ENCODE measurements at places on chromosomes 1 and 21. TPM values are rescaled to one million over a fixed set of nuclear protein-coding genes. Genes with fewer than 3 reads are reported as not detected.

COG2 gene
- total RNA-seq: 36.7 TPM

SLC45A3 gene
- 12.2 TPM for total RNA-seq

SEMA4A gene
- total RNA-seq: 2.6 TPM

CACNA1S gene
- not detected for total RNA-seq

NR0B2 gene
- not detected for total RNA-seq

QSOX1 gene
- 124 TPM for total RNA-seq

RHBDL2 gene
- 3.7 TPM for total RNA-seq

IFI44 gene
- 5.9 TPM for total RNA-seq

BPNT1 gene
- total RNA-seq: 17.7 TPM

CYP4Z1 gene
- total RNA-seq: not detected

PLA2G2C gene
- not detected for total RNA-seq

F3 gene
- 105 TPM for total RNA-seq

ORC1 gene
- not detected for total RNA-seq

CCDC185 gene
- not detected for total RNA-seq

USH2A gene
- under 0.01 TPM for total RNA-seq

MATN1 gene
- total RNA-seq: not detected

SPATA21 gene
- not detected for total RNA-seq

C8A gene
- total RNA-seq: not detected

AKR7A3 gene
- 114 TPM for total RNA-seq

PTGFR gene
- 1.1 TPM for total RNA-seq

FCAMR gene
- 0.64 TPM for total RNA-seq

SOD1 gene
- 117 TPM for total RNA-seq

ZFP69B gene
- total RNA-seq: 1.9 TPM

Data from transverse colon (tissue), 4 donors.